Stimulated activated CD8-positive, alpha-beta memory T cell treated with anti-CD3 and anti-CD28 coated beads, Interleukin-4, amount 100 ng/mL, for 1 hour (primary cell): ENCODE measurements at places on chromosomes 11 and 22.

GRCh38 chr11:122032317-122032716 is 83.7 kb downstream of the BLID start:
- no peak for DNase-seq

GRCh38 chr11:121741761-121742361 is 289.1 kb upstream of the SORL1-AS1 start:
- no peak for DNase-seq

DNA sequence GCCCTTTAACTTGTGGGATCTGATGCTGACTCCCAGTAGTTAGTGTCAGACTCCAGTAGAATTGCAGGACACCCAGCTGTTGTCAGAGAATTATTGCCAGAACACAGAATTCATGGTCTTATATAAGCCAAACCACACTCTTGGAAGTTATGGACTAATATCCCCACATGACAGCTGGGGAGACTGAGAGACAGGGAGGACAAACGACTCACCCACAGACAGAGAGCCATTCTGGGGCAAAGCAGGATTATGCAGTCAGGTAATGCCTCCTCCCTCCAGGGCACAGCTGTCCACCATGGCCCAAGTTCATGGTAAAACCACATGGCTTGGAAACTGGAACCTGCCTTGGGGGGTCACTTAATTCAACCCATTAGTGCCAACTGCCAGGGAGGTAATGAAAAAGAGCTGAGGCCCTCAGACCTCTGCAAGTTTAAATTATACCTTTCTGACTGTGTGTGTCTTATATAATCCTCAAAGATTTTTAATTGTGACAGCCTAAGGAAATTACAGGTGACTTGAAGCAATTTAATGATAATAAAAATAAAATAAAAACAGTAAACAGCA is 299.5 kb downstream of the BUD13 start:
- no peak for DNase-seq

DNA sequence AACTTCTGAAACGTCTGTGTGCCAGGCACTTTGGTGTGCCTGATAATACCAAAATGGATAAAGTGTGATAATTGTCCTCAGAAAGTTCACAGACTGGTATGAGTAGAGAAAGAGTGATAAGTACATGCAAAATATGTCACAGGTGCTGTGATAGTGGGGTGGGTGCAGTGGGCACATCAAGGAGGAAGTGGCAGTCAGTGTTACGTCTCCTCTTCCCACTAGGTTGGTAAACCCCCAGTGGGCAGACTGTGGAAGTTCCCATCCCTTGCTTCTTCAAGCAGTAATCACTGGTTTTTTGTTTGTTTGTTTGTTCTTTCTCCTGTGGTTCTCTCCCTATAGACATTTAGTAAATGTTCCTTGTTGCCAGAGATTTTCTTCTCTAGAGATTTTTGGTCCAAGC is 5.4 kb downstream of the RNF121 start:
- DNase-seq, result no peak

DNA sequence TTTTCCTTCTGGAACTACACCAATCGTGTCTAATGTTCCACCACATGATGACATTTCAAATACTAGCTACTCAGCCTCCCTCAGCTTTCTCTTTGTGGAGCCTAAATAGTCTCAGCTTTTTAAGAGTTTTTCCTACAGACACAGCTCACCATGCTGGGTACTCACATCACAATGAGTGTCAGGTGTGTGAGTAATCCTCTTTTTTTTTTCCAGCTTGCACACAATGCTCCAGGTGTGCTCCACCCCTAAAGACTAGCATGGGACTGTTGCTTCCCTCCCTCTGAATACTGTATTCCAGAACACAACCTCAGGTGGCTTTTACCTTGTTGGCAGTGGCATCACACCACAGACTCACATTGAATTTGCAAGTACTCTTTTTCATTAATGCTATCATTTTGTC is 11.7 kb downstream of the BTG4 start:
- no peak for DNase-seq
